ENCODE measurements at places on chromosomes 7 and 10.
A peak's percentile ranks its signal among the peaks of the same experiment; 100 is the strongest.

- DNase-seq, result peak; percentile 1
Observed at GRCh38 chr10:101162677-101163076, 31.6 kb downstream of the TLX1 start.

GRCh38 chr10:88119160-88119559 lies 255.7 kb downstream of the PTEN start:
- DNase-seq, result no peak

- no peak for DNase-seq
Observed at GRCh38 chr10:131198401-131198800, 113.1 kb downstream of the TCERG1L start.

GRCh38 chr7:44937426-44937825 lies 41.4 kb downstream of the MYO1G start:
- no peak for DNase-seq

DNA sequence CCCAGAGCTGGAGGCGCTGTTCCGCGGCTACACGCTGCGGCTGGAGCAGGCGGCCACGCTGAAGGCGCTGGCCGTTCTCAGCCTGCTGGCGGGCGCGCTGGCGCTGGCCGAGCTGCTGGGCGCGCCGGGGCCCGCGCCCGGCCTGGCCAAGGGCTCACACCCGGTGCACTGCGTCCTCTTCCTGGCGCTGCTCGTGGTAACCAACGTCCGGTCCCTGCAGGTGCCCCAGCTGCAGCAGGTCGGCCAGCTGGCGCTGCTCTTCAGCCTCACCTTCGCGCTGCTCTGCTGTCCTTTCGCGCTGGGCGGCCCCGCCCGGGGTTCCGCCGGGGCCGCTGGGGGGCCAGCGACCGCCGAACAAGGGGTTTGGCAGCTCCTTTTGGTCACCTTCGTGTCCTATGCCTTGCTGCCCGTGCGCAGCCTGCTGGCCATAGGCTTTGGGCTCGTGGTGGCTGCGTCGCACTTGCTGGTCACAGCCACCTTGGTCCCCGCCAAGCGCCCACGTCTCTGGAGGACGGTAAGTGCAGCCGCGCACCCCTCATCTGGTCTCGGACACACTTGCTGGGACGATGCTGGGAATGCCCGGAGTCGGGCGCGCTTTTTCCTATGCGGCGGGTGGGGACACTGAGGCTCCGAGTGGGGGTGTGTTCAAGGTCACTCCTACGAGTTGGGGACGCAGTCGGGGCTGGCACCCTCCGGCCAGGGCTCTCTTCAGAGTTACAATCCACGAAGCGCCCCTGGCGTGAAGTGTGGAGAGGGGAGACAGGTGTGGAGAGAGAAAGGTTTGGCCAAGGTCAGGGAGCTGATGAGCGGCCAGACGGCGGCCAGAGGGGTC lies 717 bp downstream of the ADCY1 start:
- DNase-seq, result peak; percentile 58

DNA sequence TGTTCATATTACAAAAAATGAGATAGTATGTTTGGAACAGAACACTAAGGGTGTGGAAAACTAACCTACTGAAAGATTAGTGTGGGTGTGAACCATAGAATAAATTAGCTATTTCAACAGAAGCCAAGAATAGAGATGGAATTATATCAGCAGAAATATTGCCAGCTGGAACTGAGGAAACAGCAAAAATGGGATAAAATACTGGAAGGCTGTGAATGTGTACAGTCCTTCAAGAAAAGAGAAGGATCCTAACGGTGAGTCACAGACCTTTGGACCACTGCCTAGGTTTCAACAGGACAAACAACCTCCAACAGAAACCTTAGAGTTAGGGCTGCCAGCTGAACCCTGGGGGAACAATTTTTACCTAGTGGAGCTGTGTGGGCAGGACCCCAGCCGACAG lies 395.0 kb downstream of the ZWINT start:
- DNase-seq, result no peak

GRCh38 chr10:69968830-69969229 lies 83.8 kb upstream of the MACROH2A2 start:
- no peak for DNase-seq

DNA sequence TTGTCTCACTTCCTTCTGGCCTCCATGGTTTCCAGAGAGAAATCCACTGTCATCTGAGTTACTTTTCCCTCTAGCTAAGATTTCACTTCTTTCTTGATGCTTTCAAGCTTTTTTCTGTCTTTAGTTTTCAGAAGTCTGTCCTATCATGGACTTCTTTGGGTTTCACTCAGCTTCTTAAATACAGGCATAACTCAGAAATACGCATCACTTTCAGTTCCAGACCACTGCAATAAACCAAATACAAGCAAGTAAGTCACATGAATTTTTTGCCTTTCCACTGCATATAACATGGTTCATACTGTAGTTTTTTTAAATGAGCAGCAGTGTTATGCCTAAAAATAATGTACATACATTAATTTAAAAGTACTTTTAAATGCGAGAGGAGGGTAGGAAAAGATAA lies 48.7 kb downstream of the STK17A start:
- no peak for DNase-seq
